ENCODE measurements at places on chromosomes 3 and 15. TPM values are rescaled to one million over a fixed set of nuclear protein-coding genes. Genes with fewer than 3 reads are reported as not detected.

- no peaks in the 10 kb centered on the region for H3K4me1 ChIP-seq
- no peak for DNase-seq
Measured at GRCh38 chr15:69855258-69856000, 242.3 kb downstream of the TLE3 start.

DNA sequence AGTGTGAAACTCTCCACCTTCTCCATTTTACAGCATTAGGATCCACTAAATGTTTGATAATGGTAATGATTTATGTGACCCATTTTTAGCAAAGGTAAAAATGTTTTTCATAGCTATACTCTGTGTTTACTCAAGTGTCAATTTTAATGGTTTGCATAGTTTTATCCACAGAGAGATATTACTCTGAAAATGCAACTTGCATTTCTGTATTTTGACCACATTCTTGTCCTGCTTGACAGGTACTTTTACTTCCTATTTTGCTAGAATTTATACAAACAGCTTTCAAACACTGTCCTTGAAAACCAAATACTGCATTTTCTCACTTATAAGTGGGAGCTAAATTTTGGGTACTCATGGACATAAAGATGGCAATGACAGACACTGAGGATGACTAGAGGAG lies 62.9 kb downstream of the SERPINI1 start:
- H3K27me3 ChIP-seq, result no peaks in the 10 kb centered on the region
- H3K27ac ChIP-seq, result no peak overlapping the region

GRCh38 chr3:113575206-113575605 lies 42.9 kb downstream of the SIDT1 start:
- H3K27ac ChIP-seq, result no peak overlapping the region
- no peaks in the 10 kb centered on the region for H3K36me3 ChIP-seq
- no peaks in the 10 kb centered on the region for H3K4me1 ChIP-seq
- DNase-seq, result no peak
- H3K4me3 ChIP-seq, result no peak overlapping the region
- no peaks in the 10 kb centered on the region for H3K27me3 ChIP-seq

GRCh38 chr3:46442576-46443530 lies 21.9 kb downstream of the LTF start:
- H3K27ac ChIP-seq, result no peak overlapping the region
- H3K4me3 ChIP-seq, result no peak overlapping the region
- peak; percentile 28 for DNase-seq
- H3K4me1 ChIP-seq, result no peaks in the 10 kb centered on the region
- no peaks in the 10 kb centered on the region for H3K36me3 ChIP-seq

DNA sequence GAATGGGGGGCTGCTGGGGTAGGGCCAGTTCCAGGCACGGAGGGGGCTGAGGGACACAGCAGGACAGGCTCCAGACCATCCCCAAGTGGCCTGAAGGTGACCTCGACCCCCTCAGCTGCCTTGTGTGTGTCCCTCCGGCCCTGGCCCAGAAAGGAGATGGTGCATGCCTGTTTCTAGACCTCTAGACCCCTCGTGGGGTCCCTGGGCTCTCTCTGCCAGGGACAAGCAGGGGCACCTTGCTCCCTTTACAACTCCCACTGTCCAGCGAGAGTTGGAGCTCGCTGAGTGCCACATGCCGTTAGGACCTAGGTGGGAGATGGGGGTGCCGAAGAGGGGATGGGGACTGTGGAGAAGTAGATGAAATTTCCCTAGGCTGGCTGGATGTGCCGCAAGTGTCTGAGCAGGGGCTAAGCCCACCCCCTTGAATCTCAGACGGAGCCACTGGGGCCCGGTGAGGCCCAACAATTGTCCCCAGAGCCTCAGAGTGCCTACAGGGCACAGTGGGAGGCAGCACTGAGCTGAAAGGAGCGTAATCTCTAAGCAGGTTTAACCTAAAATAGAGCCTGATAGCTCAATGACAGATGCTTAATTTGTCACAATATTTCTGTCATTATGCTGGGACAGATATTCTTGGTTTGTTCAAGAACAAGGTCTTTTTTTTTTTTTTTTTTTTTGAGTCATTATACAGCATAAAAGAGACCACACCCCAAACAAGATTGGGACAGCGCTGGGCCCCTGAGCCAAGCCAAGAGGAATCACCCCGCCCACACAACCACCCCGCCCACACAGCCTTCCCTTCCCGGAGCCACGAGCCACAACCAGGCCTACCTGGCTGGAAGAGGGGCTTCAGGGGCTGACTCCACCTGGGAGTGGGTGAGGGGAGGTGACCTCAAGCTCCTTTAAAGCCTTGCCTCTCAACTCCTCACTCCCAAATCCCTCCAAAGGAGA lies 23.6 kb upstream of the KLF13 start:
- no peak overlapping the region for H3K27ac ChIP-seq
- H3K36me3 ChIP-seq, result no peaks in the 10 kb centered on the region
- no peak for DNase-seq
- H3K27me3 ChIP-seq, result no peaks in the 10 kb centered on the region

DNA sequence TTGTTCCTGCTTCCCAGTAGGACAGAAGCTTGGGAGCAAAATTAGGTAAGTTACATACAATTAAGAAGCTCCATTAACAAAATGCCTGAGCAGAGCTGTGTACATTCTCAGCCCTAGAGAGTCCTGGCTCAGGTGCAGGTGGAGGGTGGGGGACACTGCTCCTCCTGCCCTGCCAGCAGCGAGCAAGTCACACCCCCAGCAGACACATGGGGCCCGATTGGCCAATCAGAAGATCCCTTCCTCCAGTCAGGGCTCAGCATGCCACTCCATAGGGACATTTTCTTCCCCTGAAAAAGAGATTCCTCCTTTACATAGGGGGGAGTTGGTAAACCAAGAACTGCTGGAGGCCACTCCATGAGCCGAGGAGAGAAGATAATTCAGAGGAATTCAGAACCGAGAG lies 62.1 kb downstream of the PLXNA1 start:
- no peaks in the 10 kb centered on the region for H3K36me3 ChIP-seq
- no peak for DNase-seq
- no peaks in the 10 kb centered on the region for H3K27me3 ChIP-seq
- H3K4me1 ChIP-seq, result no peaks in the 10 kb centered on the region
- H3K27ac ChIP-seq, result no peak overlapping the region

DNA sequence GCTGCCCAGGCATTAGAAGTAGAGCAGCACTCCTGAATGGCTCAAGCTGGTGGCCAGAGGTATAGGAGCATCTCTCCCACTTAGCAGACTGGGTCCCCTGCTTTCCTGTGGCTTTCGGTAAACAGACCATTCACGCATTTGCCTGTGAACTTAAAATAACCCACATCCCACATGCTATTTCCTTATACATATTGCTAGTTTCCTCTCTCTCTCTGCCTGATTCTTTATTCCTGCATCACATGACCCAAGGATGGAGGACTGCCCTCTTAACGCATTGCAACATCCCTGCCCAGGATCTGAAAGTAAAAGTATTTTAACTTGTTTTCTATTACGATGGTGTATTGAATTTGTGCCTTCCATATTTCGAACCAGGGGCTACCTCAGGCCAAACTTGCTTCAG lies 43.4 kb upstream of the NLGN1 start:
- H3K27me3 ChIP-seq, result no peaks in the 10 kb centered on the region
- no peak for DNase-seq
- H3K4me3 ChIP-seq, result no peak overlapping the region
- no peaks in the 10 kb centered on the region for H3K4me1 ChIP-seq
- no peak overlapping the region for H3K27ac ChIP-seq

- no peaks in the 10 kb centered on the region for H3K27me3 ChIP-seq
- H3K4me3 ChIP-seq, result no peak overlapping the region
Measured at GRCh38 chr3:78116874-78117273, 1077.0 kb downstream of the ROBO2 start.

- DNase-seq, result no peak
- H3K4me3 ChIP-seq, result no peak overlapping the region
- peaks cover 61% of the 10 kb centered on the region for H3K4me1 ChIP-seq
- H3K36me3 ChIP-seq, result peaks cover 8% of the 10 kb centered on the region
- no peaks in the 10 kb centered on the region for H3K27me3 ChIP-seq
- H3K27ac ChIP-seq, result peak overlapping the region; percentile 50
Measured at GRCh38 chr15:68789534-68790241, 31.0 kb downstream of the ANP32A start.

DNA sequence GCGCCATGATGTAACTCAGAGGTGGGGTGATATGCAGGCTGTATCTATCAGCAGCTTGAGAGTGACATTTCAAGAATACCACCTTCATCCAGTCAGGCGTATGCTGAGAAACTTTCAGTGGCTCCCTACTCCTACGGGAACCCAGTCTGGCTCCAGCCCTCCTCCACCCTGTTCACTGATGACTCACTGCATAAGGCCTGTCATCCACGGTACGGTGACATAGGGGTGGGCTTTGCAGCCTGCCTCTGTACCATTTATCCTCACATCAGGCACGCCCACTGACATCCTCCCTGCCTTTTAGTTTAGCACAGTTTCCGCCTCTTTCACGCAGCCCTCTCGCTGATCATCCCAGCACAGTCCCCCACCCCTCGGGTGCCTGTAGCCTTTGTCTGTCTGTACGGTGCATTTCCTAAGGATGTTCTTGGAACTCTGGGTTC lies 11.7 kb downstream of the PXYLP1 start:
- peak overlapping the region; percentile 93 for H3K27ac ChIP-seq
- no peaks in the 10 kb centered on the region for H3K36me3 ChIP-seq
- H3K4me1 ChIP-seq, result peaks cover 56% of the 10 kb centered on the region
- H3K27me3 ChIP-seq, result no peaks in the 10 kb centered on the region
- H3K4me3 ChIP-seq, result no peak overlapping the region

DNA sequence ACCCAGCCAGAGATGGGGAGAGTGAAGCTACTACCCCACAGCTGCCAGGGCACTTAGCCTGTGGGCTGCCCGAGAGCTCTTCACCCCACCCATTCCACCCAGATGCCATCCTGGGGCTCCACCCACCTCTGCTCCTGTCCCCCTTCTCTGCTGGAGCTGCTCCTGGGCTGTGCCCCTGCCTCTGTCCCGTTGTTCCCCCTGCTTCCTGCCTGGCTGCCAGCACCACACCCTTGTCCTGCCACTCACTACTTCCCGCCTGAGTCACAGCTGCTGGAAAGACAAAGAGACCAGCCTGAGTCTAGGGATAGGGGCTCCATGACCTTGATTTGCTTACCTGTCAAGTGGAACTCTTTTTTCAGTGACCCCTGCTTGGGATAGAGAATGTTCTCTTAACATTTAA lies 12.4 kb downstream of the GNAI2 start:
- no peak for DNase-seq
- H3K27ac ChIP-seq, result peak overlapping the region; percentile 96
- H3K36me3 ChIP-seq, result no peaks in the 10 kb centered on the region

- H3K4me3 ChIP-seq, result no peak overlapping the region
Measured at GRCh38 chr3:52430416-52430810, 14.5 kb downstream of the SEMA3G start.

- no peak for DNase-seq
- no peak overlapping the region for H3K27ac ChIP-seq
- no peak overlapping the region for H3K4me3 ChIP-seq
- H3K36me3 ChIP-seq, result no peaks in the 10 kb centered on the region
- no peaks in the 10 kb centered on the region for H3K4me1 ChIP-seq
Measured at GRCh38 chr3:10772271-10773161, 43.5 kb upstream of the SLC6A11 start.

- no peaks in the 10 kb centered on the region for H3K4me1 ChIP-seq
- H3K27me3 ChIP-seq, result no peaks in the 10 kb centered on the region
- DNase-seq, result no peak
- no peak overlapping the region for H3K4me3 ChIP-seq
- H3K27ac ChIP-seq, result no peak overlapping the region
- H3K36me3 ChIP-seq, result no peaks in the 10 kb centered on the region
Measured at GRCh38 chr3:189570916-189571315, 60.3 kb upstream of the TP63 start.

GRCh38 chr3:187738331-187739093 lies 6.8 kb downstream of the BCL6 start:
- peak overlapping the region; percentile 95 for H3K27ac ChIP-seq

GRCh38 chr3:177257006-177257405 lies 59.7 kb upstream of the TBL1XR1 start:
- H3K36me3 ChIP-seq, result no peaks in the 10 kb centered on the region
- H3K27ac ChIP-seq, result no peak overlapping the region
- DNase-seq, result no peak

DNA sequence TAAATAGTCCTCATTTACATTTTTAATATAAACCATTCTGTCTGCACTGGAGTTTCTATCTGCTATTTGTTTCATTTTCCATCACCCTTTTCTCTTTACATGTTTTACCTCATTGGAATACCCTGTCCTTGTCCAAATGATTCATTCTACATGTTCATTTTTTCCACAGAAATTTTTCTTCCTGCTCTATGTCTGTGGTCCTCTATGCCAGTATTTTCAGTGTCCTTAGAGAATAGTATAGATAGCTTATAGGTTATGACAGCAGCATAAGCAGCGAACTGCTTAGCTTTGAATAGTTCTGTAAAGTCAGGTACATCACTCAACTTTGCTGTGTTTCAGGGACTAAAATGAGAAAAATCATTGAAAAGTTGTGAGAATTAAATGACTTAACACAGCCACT lies 742.3 kb upstream of the CBLB start:
- H3K4me3 ChIP-seq, result no peak overlapping the region
- H3K27me3 ChIP-seq, result no peaks in the 10 kb centered on the region
- no peaks in the 10 kb centered on the region for H3K36me3 ChIP-seq

DNA sequence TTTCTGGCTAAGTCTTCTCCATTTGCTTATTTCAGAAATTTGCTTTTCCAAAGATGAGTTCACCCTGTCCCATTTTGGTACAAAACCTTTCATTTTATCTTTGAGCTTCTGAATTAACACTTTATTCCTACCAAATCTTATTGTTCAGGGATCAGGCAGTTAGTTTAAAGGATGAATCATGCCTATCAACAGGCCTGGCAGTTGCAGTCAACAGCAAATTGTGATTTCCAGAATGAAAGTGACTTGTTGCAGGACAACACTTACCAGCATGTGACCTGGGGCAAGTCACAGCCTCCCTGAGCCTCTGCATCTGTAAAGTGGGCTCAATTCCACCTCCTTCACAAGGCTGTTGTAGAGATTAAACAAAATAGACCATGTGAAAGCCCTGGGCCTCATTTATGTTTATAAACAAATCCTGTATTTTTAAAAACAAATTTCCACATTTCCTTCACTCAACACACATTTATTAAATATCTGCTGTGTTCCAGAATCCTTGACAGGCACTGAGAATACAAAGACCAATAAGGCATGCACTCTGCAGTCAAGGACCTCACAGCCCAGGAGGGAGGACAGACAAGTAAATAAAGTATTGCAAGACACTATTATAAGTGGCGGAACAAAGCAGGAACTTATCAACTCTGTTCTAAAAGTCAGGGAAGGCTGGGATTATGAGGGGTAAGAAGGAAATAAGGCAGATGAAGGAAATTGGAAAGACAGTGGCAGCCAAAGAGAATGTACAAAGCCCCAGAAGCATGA lies 359.1 kb upstream of the IL12A start:
- no peak overlapping the region for H3K27ac ChIP-seq
- DNase-seq, result no peak
- H3K4me3 ChIP-seq, result no peak overlapping the region
- no peaks in the 10 kb centered on the region for H3K4me1 ChIP-seq
- no peaks in the 10 kb centered on the region for H3K36me3 ChIP-seq
- H3K27me3 ChIP-seq, result no peaks in the 10 kb centered on the region

The CHRNB4 gene
- not detected for total RNA-seq

The ARRDC4 gene
- 20.6 TPM for total RNA-seq

The LMCD1 gene
- total RNA-seq, result 218 TPM

The C3orf85 gene
- not detected for total RNA-seq

The SELENOT gene
- 69.6 TPM for total RNA-seq

The ROPN1 gene
- not detected for total RNA-seq

The AP3B2 gene
- total RNA-seq, result not detected

Measured in gastrocnemius medialis (tissue), 4 donors.